ENCODE measurements at places on chromosomes 4 and X.

DNA sequence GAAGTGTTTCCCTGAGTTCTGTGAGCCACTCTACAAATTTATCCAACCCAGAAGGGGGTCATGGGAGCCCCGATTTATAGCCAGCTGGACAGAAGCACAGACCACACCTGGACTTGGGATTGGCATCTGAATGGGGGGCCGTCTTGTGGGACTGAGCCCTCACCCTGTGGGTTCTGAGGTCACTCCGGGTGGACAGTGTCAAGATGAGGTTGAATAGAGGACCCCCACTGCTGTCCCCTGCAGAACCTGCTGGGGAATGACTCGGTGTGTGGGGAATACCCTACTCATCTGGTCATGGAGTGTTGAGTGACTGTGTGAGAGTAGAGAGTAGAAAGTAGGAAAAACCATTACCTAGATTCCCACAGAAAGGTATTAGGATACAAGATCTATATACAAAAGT, 67.5 kb downstream of the ZFYVE28 start:
- no peak for DNase-seq

- no peak for DNase-seq
Measured at GRCh38 chr4:139764182-139764581, 98.6 kb downstream of the MGST2 start.

DNA sequence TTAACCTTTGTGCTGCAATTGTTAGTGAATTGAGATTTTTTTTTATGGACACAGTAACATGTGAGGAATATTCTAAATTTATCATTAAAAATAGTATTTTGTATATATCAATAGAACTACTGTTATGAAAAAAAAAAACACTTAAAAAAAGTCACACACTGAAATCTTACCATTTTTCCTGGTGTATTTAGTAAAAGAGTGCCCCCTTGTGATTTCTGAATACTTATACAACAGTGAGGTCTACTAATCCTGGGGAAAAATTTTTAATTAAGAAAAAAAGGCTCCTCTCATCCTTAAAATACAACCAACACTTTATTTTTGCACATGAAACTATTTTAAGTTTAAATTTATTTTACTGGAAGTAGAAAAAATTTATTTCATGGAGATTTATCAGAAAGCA, 56.4 kb upstream of the SPOCK3 start:
- no peak for DNase-seq

- no peak for DNase-seq
Measured at GRCh38 chr4:95161781-95162469, 386.8 kb downstream of the UNC5C start.

- DNase-seq: no peak
Measured at GRCh38 chr4:90027565-90027964, 99.6 kb upstream of the CCSER1 start.

GRCh38 chrX:109740433-109740809, 7.4 kb upstream of the ACSL4 start:
- DNase-seq: no peak

DNA sequence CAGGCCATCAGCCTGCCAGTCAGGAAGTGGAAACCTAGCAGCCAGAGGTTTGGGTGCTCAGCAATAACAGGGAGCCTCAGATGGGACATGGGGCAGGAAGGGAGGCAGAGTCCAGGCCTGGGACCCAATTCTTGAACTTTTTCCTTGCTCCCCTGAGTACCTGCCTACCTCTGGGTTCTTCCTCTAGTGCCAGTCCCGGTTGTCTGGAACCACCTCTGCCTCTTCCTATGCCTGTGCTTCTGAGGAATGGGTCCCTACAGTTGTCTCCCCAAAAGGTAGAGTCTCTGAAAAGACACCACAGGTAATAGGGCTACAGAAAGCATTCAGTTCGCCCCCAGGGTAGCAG, 212.4 kb upstream of the MAMLD1 start:
- no peak for DNase-seq

- DNase-seq: no peak
Measured at GRCh38 chr4:53730031-53730805, 138.9 kb upstream of the LNX1 start.

DNA sequence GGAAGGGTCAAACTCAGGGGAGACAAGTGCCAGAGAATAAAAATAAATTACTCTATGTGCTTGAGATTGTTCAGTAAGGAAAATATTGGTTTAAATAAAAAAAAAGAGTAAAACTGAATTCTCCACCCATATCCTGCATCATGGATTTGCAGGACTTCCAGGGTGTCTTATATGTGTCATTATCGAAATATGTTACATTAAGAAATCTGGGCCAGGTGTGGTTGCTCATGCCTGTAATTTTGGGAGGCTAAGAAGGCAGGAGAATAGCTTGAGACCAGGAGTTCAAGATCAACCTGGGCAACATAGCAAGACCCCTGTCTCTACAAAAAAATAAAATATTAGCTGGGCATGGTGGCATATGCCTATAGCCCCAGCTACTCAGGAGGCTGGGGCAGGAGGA, 104.9 kb downstream of the PPP3CA start:
- no peak for DNase-seq

GRCh38 chrX:24398766-24399165, 38.3 kb downstream of the SUPT20HL1 start:
- DNase-seq: no peak

DNA sequence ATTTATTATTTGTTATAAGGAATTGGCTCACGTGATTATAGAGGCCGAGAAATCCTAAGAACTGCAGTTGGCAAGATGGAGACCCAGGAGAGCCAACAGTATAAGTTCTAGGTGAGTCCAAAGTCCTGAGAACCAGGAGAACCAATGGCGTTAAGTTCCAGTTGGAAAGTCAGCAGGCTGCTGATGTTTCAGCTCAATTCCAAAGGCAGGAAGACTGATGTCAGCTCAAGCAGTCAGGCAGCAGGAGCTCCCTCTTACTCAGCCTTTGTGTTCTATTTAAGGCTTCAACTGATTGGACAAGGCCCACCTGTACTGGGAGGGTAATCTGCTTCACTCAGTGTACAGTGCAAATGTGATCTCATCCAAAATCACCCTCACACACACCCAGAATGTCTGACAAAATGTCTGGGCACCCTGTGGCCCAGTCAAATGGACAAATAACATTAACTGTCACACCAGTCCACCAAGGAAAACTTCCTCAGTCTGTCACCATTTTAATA, 30.8 kb upstream of the TBL1X start:
- DNase-seq: no peak

GRCh38 chr4:15914291-15914690, 24.2 kb downstream of the FGFBP1 start:
- no peak for DNase-seq

DNA sequence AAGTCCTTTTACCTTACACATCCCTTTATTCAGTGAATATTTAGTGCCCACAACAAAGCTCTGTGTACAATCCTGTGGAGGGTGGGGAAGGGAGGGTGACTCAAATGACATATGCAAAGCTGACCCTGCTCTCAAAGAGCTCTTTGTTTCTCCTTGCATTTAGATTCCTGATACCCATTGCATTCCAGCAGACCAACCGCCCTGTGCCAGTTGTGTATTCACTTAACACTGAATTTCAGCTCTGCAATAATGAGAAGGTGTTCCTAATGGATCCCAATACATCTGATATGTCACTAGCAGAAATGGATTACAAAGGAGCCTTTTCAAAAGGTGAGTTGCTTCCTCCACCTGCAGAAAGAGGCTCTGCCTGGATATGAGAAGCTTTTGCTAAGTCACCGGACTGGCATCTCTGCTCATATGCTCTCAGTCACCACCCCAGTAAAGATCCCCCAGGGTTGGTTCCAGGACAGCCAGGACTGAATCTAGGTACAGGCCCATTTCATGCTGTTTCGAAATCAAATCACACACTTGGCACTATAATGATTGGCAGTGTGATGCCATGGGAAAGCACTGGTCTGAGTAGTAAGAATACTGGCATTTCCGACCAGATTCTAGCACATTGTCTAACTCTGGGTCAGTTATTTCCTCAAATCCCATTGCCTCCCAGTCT, 17.1 kb upstream of the ANXA3 start:
- DNase-seq: no peak

- DNase-seq: no peak
Measured at GRCh38 chr4:150355418-150355817, 226.5 kb upstream of the MAB21L2 start.

GRCh38 chr4:165656399-165656798, 216.6 kb upstream of the TLL1 start:
- no peak for DNase-seq

GRCh38 chr4:37243051-37243450, 1.5 kb upstream of the NWD2 start:
- DNase-seq: no peak

GRCh38 chrX:150504397-150505182, 63.8 kb upstream of the MTM1 start:
- no peak for DNase-seq

DNA sequence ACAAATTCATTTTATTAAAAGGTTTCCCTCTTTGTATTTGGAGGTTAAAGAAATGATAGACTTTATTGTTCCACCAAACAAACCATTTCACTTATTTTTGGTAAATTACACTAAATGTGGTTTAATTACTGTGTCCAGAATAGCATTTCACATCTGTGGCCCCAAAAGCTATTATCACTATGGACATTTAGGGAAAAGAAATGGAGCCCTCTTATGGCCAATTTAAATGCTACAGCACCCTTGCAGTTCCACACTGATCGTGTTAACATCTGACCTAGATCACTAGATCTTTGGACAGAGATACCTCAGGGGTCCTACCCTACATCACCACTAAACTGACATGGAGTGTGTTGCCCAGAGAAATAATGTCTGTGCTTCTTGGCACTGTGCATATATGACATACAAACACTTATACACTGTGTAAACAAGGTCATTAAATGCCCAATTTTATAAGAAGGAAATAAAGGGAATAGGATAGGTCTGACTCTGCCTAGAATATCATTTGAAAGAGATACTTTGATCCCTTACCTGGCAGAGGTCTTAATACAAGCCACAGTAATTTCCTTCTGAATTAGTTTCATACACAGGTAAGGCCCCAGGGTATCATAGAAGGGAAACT, 163.9 kb downstream of the KDR start:
- DNase-seq: no peak

DNA sequence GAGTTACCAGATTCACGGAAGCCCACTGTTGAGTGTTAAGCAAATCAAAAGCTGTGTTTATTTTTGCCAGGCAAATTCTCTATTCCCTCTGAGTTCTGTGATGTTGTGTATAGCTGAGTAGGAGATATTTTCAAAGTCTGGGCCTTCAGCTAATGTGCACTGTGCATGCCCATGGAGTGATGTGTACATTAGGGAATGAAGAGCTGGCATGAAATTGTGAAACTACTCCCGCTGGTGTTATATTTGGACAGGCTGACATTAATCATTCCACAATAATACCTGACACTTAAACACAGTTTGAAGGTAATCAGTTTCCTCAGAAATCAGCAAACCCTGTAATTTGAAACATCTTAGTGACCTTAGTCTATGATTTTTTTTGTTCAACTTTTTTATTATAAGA, 88.1 kb upstream of the MBNL3 start:
- no peak for DNase-seq

- DNase-seq: no peak
Measured at GRCh38 chr4:151291485-151291884, 14.5 kb downstream of the PRSS48 start.

- DNase-seq: no peak
Measured at GRCh38 chr4:111842336-111842735, 302.9 kb upstream of the FAM241A start.

DNA sequence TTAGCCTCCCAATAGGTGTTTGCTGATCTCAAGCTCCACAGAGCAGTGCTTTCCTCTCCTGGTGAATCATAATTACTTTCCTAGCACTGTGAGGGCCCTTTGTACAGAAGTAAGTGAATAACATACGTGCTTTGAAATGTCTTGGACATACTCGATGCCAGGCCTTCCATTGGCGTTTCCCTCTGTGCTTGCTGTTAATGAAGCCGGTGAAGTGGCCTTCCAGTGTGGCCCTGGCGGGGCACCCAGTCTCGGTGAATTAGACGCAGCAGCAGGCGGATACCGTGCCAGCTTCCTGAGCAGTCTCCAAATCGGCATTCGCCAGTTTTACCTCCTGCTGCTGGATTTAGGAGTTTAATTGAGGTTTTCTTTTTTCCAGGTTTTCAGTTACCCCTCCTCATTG, 132.3 kb downstream of the HMX1 start:
- no peak for DNase-seq

All from CD4-positive, alpha-beta T cell treated with Interferon gamma for 1 hour (primary cell).